ENCODE measurements at places on chromosomes 6 and 20.

GRCh38 chr6:95518630-95519227 is 58.6 kb upstream of the MANEA start:
- no peak for DNase-seq

DNA sequence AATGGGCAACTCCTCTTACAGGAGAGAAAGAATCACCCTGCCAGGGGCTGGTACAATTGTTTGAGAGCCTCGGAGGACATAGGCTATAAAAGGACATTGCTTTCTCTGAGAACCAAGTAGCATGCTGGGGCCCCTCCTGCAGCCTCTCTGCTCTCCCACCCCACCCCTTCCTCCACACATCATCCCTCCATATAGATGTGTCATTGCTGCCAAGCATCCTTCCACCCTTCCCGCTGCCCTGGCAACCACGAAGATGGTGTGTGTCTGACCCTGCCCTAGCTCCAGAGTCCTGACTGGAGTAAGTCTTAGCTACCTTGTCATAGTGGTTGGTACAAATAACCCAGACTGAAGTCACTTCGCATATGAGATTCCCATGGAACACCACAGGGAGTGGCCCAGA is 129.7 kb downstream of the SNX5 start:
- DNase-seq, result peak; percentile 42

- no peak for DNase-seq
Measured at GRCh38 chr20:53354314-53354713, 239.3 kb downstream of the ZNF217 start.

GRCh38 chr6:137112067-137112355 is 61.4 kb downstream of the IL22RA2 start:
- DNase-seq, result peak; percentile 9

- no peak for DNase-seq
Measured at GRCh38 chr20:57493091-57493615, 31.8 kb downstream of the CTCFL start.

DNA sequence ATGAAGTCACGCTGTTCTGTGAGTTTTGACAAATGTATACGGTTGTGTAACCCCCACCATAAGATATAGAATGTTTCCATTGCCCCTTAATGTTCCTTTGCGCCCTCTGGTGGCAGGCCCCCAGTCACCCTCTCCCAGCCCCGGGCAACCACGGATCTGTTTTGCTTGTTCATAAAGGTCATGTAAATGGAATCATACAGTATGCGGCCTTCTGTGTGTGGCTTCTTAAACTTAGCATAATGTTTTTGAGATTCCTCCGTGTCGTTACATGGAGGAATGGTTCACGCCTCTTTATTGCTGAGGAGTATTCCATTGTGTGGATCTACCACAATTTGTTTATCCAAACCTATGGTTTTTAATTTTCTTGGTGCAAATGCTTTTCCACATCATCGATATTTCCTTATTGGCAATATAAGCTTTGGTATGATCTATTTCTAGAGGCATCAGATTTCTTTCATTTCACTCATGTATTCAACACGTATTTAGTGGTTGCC is 28.4 kb downstream of the LYRM2 start:
- peak; percentile 49 for DNase-seq

DNA sequence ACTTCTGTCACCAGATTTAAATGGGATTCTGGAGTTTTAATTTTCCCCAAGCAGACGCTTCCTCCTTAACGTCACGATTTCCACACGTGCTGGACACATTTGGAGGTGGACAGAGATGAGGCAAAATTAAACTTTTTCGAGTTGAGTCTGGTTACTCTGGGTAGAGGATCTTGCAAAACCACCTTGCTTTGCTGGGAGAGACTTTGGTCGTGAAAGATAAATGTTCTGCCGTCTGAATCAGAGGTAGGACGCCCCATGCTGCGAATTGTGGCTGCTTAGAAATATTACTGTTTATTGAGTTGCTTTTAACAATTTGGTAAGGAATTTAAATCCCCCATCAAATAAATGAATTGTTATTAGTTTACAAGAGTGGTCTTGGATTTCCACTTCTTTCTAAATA is 46.8 kb downstream of the CTCFL start:
- DNase-seq, result no peak

DNA sequence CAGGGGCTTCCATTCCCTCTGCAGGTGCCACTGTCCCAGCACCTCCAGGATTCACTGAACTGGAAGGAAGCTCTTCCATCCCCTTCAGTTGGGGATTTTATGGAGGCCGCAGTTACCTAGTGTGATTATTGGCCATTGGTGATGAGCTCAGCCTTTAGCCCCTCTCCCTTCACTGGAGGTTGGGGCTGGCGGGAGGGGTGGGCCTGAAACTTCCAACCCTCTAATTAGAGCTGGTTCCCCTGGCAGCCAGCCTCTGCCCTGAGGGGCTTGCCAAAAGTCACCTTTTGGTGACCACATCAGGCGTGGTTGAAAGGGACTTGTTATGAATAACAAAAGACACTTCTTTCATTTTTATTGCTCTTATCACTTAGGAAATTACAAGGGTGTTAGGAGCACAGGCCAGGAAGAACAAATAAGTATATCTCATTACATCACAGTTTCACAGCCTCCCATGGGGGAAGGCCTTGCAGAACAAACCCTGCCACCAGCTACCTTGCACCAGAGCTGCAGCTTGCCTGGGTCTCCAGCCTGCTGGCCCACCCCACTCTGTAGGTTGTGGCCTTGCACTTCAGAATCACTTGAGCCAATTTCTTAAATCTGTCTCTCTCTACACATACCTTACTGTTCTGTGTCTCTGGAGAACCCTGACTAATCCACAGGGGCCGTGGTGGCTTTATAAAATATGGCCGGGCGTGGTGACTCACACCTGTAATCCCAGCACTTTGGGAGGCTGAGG is 5.0 kb downstream of the PYGB start:
- DNase-seq, result no peak

DNA sequence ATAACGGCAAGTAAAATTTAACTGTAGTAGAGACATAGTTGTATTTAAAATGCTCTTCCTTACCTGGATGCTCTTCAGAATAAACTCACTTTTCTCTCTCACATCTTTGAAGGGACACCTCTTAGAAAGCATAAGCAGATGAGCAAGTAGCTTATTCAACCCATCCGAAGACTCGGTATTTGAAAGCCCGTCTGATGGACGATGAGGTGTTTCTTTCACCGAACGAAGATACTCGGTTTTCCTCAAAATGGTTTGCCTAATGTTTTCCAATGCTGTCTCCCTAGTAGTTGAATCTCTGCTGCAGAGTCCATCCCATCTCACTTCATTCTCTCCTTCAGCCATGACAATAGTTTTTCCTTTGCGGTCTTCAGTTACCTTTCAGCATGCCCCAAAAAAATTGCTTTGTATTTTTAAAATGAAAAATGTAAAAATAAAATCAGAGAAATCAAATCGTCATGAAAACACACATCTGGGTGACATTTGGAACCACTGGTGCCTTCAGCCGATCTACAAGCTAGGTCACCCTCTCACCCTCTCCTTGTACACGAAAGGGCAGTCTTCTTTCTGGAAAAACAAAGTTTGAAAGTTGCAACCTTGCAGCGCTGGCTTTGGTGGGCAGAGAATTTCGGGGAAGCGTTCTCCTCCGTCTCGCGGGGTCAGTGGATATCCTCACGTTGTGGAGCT is 772 bp downstream of the SESN1 start:
- no peak for DNase-seq

- no peak for DNase-seq
Measured at GRCh38 chr6:120320481-120321162, 971.1 kb upstream of the MAN1A1 start.

DNA sequence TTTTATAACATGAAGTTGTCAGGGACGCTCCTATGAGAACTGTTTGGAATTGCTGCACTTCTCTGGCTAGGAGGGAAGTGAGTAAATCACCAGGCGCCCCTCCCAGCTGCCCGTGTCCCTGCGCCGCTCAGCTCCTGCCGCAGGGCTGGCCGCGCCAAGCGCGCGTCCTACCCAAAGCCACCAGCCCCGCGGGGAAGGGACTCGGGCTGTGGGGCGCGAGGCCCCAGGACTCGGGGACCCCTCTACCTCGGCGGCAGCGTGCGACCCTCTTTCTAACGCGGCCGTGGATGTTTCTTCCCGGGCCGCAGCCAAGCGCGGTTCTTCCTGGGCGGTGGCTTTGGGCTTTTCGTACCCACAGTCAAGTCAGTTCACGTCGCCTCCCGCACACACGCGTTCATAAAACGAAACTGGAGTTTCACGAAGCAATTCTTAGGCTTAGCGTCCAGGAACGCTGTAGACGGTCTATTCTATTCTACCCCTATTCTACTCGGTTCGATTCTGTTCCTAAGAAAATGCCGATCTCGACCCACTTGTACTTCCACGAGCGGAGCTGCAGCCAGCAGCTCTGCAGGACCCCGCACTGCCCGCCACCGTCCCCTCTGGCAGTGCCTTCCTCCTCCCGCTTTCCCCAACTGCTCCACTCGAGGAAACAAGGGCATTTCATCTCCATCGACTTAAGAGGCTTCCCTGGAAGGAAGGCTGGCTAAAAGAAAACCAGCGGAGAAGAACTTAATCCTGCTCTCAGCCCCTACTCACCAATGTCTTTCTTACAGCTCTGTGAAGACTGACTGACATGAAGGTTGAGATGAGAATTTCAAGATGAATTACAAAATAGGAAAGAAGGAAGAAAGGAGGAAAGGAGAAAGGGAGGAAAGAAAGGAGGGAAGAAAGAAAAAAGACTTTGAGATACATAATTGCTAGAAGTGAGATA is 15.4 kb downstream of the FOXC1 start:
- DNase-seq, result peak; percentile 52

DNA sequence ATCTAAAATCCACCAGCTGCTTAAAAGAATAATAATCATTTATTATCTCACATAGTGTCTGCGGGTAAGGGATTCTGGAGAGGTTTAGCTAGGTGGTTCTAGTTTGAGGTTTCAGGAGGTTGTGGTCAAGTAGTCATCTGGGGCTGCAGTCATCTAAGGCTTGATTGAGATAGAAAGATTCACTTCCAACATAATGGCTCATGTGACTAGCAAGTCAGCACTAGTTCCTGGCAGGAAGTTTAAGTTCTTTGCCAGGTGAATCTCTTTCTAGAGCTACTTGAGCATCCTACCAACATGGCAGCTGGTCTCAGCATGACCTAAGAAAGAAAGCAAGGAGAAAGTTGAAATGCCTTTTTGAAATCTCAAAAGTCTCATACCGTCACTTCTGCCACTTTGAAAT is 128.8 kb downstream of the EDN1 start:
- DNase-seq, result no peak

- DNase-seq, result no peak
Measured at GRCh38 chr20:44357555-44358125, 2.1 kb downstream of the HNF4A start.

- DNase-seq, result no peak
Measured at GRCh38 chr6:47351621-47352020, 41.9 kb upstream of the TNFRSF21 start.

GRCh38 chr20:48823960-48824498 is 3.8 kb downstream of the PREX1 start:
- peak; percentile 96 for DNase-seq

DNA sequence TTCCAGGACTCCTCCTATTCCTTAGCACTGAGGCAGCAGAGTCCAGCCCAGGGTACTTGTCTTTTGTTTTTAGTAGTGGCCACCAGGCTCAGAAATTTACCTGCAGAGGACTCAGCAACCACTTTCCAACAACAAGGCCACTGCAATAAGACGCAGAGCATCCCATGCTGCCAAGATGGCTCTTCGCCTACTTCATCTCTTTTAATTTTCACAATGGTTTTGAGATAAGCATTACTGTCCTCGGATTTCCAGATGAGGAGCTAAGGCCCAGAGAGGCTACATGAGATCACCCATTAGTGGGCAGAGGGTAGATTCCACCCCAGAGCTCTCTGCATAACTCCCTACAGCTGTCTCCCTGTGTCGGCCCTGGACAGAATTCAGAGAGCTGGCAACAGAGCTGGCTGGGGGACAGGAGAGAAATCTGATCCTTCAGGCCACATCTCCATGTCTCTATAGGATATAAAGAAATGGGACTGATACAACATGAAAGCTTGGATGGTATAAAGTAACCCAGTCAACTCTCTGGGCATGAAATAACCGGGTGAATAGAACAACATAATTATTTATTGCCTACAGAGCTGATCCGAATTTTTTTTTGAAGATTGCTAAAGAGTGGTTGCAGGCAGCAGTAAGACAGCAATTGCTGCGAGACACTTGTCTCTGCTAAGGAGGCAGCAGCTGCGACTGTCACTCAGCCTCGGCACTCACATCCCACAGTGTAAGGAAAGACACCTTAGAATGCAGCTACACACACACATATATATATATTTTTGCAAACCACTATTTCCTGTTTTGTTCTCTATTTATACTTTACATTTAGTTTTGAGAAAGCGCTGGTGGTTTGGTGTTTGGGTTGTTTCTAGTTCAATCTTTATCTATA is 37.2 kb downstream of the SCML4 start:
- DNase-seq, result no peak

DNA sequence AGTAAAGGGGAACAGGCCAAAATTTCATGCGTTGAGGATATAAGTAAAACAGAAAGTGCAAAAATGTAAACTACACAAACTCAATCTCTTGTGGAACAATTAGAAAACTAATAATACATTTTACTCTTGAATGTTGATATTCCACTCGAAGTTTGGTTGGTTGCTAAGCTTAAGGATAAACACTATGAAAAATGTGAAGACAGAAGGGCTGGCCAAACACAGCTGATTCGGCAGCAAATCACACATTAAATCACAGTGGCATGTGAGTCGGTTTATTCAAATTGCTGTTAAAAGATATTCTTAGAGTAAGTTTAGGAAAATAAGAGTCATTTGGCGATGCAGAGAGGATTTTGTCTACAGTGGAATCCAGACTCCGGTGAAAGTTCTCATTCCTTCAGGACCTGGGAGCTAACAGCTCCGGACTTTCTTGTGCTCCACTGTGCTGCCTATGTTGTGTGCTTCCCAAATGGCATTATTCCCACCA is 1.4 kb upstream of the EPM2A start:
- DNase-seq, result peak; percentile 13

- no peak for DNase-seq
Measured at GRCh38 chr6:107764684-107765460, 59.2 kb downstream of the SCML4 start.

GRCh38 chr20:9344083-9344920 is 170.1 kb upstream of the LAMP5 start:
- peak; percentile 38 for DNase-seq

DNA sequence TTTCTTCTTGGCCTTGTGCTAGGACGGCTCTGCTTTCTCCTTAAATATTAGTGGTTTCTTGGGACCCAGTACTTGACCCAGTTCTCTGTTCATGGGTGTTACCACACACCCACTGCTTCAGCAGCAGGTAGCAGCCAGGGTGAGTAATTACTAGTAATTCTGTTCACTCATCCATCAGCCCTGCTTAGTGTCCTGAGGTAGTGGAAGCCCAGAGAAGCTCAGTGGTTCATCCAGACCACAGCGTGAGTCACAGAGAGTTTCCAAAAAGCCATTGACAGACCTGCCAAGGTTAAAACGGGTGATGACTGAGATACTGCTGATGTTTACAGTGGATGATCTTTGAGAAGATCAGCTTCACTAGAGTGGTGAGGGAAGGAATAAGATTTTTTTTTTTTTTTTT is 51.7 kb upstream of the HINT3 start:
- peak; percentile 6 for DNase-seq

DNA sequence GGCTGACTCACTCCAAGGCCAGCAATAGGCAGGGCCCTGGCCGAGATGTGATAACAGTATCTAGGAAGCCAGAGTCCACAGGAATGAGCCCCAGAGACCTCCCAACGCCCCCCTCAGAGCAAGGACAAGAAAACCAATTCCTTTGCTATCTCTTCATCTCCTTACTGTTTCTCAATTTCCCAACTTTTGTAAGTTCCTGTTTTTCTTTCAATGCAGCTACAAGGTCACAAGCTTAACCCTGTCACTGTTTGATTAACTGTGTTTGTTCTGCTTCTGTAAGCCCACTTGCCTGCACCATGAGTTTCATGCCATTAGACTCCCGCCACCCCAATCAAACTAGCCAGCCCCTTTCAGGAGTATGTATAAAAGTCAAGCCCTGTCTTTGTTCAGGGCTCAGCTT is 3.5 kb downstream of the FKBP1C start:
- DNase-seq, result no peak

All from fibroblast of skin of scalp (primary cell).